ENCODE measurements at places on chromosomes 7 and 10. TPM values are rescaled to one million over a fixed set of nuclear protein-coding genes. Genes with fewer than 3 reads are reported as not detected.

The ABCB1 gene
- not detected for total RNA-seq

The MNX1 gene
- not detected for total RNA-seq

The PDZD8 gene
- 25.0 TPM for total RNA-seq

The NEBL gene
- total RNA-seq, result 8.4 TPM

The CPN1 gene
- total RNA-seq, result not detected

The TLX1 gene
- not detected for total RNA-seq

The KCTD7 gene
- total RNA-seq, result 19.0 TPM

The CYP26C1 gene
- 0.13 TPM for total RNA-seq

The BLNK gene
- total RNA-seq, result not detected

The CALHM1 gene
- not detected for total RNA-seq

The TMEM270 gene
- not detected for total RNA-seq

The AOAH gene
- not detected for total RNA-seq

The PPRC1 gene
- total RNA-seq, result 14.6 TPM

The ZNF117 gene
- 3.4 TPM for total RNA-seq

The SLC26A5 gene
- total RNA-seq, result not detected

The ZNF804B gene
- not detected for total RNA-seq

The SORCS1 gene
- 0.08 TPM for total RNA-seq

The FAM131B gene
- total RNA-seq, result 3.9 TPM

The ABCC2 gene
- 3.4 TPM for total RNA-seq

The SNX10 gene
- total RNA-seq, result 0.26 TPM

The UPK3B gene
- not detected for total RNA-seq

The COL17A1 gene
- total RNA-seq, result 1.0 TPM

The SHH gene
- 0.52 TPM for total RNA-seq

The VSIR gene
- 1.8 TPM for total RNA-seq

The CD36 gene
- 10.8 TPM for total RNA-seq

The NUTM2B gene
- 0.39 TPM for total RNA-seq

The C7orf33 gene
- total RNA-seq, result not detected

The TRIM73 gene
- total RNA-seq, result 0.72 TPM

The XPNPEP1 gene
- 58.7 TPM for total RNA-seq

The AKR1C4 gene
- total RNA-seq, result not detected

The ANXA7 gene
- total RNA-seq, result 75.9 TPM

The KAZALD1 gene
- total RNA-seq, result 67.5 TPM

The CALN1 gene
- total RNA-seq, result not detected

The PRKAG2 gene
- total RNA-seq, result 8.1 TPM

The POLR2J2 gene
- total RNA-seq, result 0.40 TPM

The AKAP9 gene
- 23.6 TPM for total RNA-seq

The TAS2R41 gene
- not detected for total RNA-seq

The LIPJ gene
- not detected for total RNA-seq

The GRID2IP gene
- not detected for total RNA-seq

The CTAGE8 gene
- total RNA-seq, result 0.26 TPM

The TMEM196 gene
- not detected for total RNA-seq

The MRPL32 gene
- 37.8 TPM for total RNA-seq

The GHRHR gene
- not detected for total RNA-seq

The PLXNA4 gene
- total RNA-seq, result 0.65 TPM

The EBF3 gene
- 0.88 TPM for total RNA-seq

The PDCD11 gene
- 26.8 TPM for total RNA-seq

The GIMAP4 gene
- 1.4 TPM for total RNA-seq

The PLAC9 gene
- total RNA-seq, result 13.4 TPM

The IFIT1B gene
- under 0.01 TPM for total RNA-seq

The NCF1 gene
- total RNA-seq, result not detected

The ANKRD22 gene
- total RNA-seq, result not detected

The ERLIN1 gene
- total RNA-seq, result 28.1 TPM

The DHX32 gene
- total RNA-seq, result 33.7 TPM

The FGFR2 gene
- 0.52 TPM for total RNA-seq

The EGFR gene
- 50.1 TPM for total RNA-seq

The C10orf143 gene
- 0.39 TPM for total RNA-seq

The CHAT gene
- not detected for total RNA-seq

The GPR85 gene
- total RNA-seq, result 0.24 TPM

The SPDYE16 gene
- total RNA-seq, result not detected
